HEK293T (cell line): ENCODE measurements at places on chromosomes 12 and 14.

- no peak for DNase-seq
Observed at GRCh38 chr14:39861229-39861600, 429.0 kb upstream of the FBXO33 start.

DNA sequence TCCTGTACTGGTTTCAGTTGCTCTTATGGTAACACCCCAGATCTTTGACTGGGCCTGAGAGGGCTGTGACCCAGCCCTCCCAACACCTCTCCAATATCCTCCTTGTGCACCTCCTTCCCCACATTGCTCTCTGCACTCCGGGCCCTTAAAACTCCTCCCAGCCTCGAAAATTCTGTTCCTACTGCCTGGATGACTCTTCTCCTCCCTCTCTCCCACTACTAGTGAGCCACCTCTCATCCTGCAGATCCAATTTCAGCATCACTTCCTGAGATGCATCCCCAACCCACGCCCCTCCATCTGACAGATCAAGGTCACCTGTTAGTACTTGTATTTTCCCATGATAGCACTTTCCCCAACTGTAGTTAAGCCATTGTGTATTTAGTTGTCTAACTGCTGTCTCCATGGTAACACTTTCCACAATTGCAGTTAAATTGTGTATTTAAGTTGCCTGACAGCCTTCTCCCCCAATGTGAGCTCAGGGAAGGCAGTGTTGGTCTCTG is 11.5 kb upstream of the NT5DC3 start:
- no peak for DNase-seq

DNA sequence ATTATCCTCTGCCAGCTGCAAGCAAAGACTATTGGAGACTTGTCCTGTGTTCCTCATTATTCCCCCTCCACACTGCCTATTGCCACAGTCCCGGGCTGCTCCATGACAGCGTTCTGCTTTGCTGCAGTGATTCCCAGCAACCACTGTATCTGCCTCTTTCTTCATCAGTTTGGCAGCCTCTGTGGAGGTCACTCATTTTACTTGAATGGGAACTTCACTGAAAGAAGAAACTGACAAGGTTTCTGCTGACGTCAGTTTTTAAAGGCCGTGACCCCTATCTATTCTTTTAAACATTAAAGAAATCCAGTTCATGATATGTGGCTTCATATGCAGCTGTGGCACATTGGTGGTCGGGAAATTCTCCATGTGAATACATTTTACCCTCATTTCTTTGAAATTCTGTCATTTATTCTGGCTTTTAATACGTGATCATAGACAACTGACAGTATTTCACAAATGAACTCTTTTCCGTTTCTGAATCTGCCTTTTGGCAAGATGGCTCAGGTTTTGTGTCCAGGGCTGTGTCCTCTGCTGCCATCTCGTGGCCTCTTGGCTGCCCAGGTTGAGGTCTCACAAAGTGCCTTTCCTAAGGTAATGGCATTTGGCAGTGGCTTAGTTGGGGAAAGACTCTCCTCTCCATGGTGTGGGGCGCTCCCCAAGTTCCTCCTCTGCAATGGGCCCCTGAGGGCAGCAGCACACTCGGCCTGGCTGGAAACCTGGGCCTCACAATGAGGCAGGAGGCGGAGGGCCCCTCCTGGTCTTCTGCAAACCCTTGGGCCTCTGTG is 5.8 kb downstream of the TMEM253 start:
- peak; percentile 74 for DNase-seq

DNA sequence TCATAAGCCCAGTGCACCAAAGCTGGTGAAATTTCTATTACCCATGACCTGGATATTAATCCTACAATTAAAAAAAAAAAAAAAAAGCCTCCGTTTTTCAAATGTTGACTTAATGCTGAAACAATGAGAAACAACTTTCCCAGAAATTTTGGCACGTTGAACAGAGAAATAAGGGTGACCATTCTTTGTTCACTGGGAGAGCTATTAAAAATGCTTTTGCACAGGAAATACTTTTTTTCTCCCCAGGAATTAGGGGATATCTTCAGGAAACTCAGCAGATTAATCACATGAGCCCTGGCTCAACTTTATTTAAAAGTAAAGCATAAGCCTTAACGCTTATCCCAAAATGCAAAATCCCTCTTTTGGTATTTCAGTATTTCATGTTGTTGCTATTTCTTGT is 54.8 kb upstream of the FLRT2 start:
- DNase-seq = no peak

GRCh38 chr12:25151476-25151875 is 43.5 kb downstream of the DNAI7 start:
- peak; percentile 17 for DNase-seq

DNA sequence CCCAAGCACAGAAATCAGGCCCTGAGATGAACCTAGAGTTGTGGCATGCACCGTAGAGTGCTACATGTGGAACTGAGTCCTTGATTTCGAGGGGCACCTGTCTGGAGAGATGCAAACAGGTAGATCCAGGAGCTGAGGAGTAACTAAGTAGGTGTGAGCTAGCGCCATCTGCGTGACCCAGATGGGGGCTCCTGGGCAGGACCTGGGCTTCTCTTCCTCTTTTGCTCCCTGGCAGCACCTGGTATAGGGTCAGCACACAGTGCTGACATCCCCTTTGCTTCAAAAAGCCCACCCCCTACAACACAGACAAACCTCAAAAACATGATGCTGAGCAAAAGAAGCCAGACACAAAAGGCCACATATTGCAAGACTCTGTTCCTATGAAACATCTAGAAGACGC is 65.8 kb downstream of the PITPNM2 start:
- DNase-seq = no peak

DNA sequence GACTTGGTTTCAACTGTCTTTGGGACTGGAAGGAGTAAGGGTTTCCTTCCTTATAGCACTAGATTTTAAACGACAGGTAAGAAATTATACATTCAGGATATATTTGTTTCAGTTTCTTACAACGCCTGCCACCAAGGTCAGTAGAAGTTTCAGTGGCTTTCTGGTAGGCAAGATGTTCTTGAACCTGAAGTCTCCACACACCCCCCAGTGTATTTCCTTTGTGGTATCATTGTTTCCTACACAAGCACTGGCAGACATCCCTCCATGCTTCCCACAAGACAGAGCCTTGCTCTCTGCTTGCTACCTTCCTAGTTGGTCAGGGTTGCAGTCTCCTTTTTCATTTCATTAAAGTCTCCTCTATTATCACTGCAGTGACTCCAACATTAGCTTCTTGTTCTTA is 283.1 kb downstream of the FLRT2 start:
- DNase-seq = no peak
